ENCODE measurements at places on chromosomes 6 and 20.

DNA sequence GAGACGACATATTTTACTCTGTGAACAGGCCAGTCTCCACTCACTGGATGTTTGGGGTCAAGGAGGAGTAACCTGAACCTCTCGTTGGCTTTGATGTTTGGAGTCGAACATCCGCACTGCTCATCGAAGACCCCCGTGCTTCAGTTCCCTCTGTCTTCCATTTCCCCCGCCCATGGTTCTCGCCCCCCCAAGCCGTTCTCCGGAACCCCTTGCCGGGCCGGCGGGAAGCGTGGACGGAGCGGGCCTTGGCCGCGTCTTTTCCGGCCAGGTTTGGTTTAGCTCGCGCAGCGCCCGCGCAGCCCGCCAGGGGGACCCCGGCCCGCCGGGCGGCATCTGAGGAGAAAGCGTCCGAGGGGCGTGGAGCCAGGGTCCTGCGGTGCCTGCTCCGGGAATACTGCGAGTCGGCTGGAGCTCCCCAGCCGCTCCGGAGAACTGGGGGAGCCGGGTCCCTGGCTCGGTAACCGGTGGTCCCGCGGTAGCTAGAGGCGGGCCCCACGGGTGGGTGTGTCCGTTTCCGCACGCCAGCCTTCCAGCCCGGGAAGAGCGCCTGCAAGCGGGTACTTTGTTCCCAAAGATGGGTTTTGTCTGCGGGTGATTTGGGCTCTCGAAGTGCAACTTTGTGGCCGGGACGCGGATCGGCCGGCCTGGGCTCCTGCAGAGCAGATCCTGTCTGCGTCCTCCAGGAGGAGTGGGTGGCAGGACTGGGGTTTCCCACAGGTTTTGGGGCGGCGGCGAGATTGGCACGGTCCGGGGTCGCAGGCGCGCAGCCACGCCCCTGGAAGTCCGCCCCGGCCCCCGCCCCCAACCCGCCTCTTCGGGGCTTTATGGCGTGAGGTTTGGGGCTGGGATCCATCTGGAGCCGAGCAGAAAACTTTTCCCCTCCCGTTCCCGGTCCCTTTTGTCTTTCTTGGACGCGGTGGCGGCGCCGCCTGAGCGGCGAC lies at the start of gene TMEM200A:
TSS of gene TMEM200A (plus strand) at position 852 of the 941 bp plus-strand sequence. CDS start 74,406 bp downstream, outside the sequence.
- peak; percentile 27 for DNase-seq

- DNase-seq: no peak
These were observed 633 bp downstream of the RPRD1B start for GRCh38 chr20:38034108-38034649.

DNA sequence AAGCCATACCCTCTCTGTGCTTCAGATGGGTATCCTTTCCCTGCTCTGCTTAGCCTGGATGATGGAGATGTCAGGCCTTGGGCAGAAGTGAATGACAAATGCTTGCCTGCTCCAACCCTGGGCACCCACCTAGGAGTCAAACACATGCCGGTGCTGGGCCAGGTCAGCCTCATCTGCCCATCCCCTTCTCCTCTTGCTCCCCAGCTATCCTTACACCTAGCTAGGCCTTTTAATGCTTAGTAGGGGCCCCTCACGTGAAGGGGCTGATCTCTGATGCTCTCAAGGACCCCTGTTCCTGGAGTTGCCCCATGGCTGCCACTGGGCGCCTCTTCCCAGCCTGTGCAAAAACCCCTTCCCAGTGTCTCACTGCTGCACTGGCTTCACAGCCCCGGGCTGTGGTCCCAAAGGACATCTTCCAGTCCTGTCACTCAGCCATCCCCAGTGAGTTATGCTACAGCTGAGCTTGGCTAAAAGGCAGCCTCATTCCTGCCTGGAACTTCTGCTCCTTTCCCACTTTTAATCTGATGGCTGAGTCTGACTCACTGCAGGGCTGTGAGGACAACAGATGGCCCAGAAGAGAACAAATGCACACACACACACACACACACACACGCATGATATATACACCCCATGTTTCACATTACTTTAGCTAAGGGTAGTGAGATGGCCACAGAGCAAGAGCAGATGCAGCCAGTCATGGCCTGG lies 12.8 kb upstream of the SDCBP2 start:
- DNase-seq: no peak

DNA sequence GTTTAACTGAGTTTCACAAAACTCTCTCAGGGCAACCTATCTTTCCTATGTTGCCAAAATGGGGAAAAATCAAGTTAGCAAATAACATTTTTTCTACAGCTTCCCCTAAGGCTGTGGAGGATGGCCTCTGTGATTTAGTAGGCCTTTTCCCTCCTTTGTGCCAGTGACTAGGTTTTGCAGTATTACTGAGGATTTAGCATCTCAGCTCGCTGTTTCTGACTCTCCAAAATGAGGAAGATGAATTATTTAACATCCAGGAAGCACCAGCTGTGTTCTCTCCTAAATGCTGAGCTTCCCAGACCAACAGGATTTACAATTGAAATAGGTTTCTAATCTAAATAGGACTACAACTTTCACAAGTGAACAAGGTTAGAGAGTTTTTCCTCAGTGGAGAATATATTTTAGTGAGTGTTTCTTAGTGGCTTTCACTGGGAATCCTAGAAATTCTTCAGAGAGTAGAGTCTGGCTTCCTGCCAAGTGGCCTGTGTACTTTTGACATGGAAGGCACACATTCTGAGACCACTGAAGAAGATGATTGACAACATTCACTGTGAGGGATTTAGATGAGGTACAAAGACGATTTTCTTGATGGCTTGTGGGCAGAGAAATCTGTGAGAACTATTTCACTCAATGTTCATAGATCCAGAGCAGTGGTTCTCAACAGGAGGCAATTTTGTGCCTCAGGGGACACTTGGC lies 62.4 kb downstream of the PTCHD4 start:
- DNase-seq: peak; percentile 8

GRCh38 chr6:36615018-36615761 lies 21.0 kb downstream of the SRSF3 start:
- peak; percentile 80 for DNase-seq

GRCh38 chr6:12301018-12301417 lies 10.9 kb downstream of the EDN1 start:
- DNase-seq: no peak

GRCh38 chr6:43338243-43338642 lies 29.6 kb upstream of the CRIP3 start:
- no peak for DNase-seq

GRCh38 chr20:23091721-23092383 lies 5.7 kb upstream of the CD93 start:
- no peak for DNase-seq

DNA sequence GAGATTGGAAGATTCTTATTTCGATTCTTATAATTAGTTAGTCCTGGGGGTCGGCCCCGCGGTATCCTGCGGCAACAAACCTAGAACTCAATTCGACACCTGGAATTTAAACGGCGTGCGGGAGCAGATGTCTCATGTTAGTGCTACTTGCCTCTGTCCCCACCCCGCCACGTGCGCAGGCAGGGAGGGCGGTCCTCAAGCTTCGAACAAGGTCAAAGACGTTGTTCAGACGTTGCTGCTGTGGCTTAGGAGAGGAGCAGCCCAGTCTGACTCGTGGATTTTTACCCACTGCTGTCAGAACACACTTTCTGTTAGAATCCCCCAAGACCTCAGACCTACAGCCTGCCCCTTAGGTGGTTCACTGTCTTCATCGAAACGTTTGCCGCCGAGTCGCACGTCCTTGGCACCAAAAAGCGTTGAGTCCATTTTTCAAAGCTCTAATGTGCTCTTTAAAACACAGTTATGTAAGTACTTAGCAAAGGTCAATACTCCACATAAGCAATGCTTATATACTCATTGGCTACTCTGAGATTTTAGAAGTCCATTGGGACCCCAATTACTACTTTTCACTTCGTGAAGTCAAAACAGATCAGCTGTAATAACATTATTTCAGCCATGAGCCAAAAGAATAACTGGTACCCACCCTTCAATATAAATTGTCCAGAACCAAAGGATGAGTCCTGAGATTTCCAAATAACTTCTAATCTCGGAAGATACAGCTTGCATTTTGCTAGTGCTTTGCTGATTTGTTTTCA lies 2.7 kb upstream of the C6orf62 start:
- no peak for DNase-seq

DNA sequence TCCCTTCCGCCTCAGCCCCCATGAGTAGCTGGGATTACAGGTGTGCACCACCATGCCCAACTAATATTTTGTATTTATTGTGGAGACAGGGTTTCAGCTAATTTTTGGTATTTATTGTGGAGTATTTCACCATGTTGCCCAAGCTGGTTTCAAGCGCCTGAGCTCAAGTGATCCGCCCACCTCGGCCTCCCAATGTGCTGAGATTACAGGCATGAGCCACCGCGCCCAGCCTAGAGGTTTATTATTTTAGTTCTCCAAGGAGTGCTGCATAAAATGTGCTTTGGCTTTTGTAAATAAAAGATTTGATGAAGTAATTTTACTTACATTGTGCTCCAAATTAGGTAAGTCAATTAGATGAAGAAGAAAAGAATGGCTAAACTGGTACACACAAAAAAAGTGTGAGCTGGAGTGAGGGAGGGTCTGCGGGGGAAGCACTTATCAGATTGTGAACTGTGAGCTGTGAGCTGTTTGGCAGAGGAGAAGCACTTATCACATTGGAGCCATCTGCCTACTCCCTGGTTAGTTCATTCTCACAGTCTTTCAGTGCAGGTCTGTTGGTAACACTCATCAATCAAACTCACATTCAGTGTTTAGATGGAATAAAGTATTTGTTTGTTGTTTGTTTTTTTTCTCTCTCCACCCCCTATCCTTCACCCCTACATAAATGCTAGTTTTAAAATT lies 398.0 kb downstream of the EPHA7 start:
- no peak for DNase-seq

- DNase-seq: no peak
These were observed 22.9 kb downstream of the CYP39A1 start for GRCh38 chr6:46629691-46630090.

- no peak for DNase-seq
These were observed 19.6 kb downstream of the SCGN start for GRCh38 chr6:25671652-25672051.

DNA sequence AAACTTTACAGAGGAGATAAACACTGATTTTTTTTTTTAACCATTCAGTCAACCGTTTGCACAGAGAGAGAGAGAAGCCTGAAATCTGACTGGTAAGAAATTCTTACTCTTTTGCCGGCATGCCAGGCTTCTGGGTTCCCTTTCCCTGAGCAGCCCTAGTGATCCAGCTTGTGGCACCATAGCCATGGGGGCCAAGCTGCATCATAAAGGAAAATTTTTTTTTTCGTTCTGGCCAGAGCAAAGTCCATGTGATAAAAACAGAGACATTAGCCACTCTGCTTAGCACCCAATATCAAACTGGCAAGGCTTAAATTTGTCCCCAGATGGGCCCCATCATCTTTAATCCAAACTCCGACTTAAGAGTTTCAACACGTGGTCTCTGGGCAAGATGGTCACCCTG lies 44.5 kb downstream of the CEP85L start:
- DNase-seq: no peak

- DNase-seq: no peak
These were observed 268.5 kb upstream of the QKI start for GRCh38 chr6:163146036-163146435.

DNA sequence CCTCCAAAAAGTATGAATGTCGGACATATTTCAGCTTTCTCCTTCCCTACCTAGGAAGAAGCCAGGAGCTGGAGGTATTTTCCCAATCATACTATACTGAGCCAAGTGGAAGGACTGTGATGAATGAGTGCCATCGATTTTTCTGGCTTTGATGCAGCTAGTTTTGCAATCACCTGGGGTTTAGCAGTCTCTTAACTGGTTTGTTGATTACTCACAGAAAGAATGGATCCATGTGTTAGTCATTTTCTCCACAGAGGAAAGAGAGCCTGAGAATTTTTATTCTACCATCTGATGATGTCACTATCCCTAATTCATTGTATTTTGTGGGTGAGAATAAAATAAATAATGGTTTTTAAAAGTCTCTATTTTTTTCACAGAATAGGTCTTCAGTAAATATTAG lies 282.9 kb upstream of the RNF217 start:
- DNase-seq: no peak

- DNase-seq: peak; percentile 75
These were observed 62.2 kb upstream of the DDR1 start for GRCh38 chr6:30821862-30822784.

DNA sequence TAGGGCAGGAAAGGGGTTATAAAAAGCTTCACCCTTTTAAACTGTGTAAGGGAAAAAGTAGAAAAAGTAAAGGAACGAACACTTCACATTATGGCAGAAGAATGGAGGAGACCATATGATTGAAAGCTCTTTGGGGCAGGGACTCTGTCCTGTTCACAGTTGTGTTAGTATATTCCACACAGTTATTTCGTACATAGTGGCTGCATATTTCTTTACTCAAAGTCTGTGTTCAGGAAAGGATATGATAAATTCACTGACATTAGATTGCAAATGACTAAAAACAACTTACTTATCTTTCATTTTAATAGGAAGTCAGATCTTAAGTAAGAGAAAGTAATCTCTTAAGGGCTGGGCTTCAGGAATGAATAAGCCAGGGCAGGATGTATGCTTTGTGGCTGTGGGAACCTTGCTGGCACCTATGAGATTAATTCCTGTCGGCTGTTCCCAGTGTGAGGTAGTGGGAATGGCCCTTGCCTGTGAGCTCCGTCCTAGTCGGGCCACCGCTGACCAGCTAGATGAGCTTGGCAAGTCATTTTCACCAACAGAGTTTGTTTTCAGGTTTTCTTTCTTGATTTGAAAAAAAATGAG lies 11.2 kb downstream of the PPP1R14C start:
- no peak for DNase-seq

- no peak for DNase-seq
These were observed 60.9 kb downstream of the BCAS4 start for GRCh38 chr20:50855498-50856474.

- DNase-seq: no peak
These were observed 554.7 kb upstream of the HS3ST5 start for GRCh38 chr6:114897536-114897935.

DNA sequence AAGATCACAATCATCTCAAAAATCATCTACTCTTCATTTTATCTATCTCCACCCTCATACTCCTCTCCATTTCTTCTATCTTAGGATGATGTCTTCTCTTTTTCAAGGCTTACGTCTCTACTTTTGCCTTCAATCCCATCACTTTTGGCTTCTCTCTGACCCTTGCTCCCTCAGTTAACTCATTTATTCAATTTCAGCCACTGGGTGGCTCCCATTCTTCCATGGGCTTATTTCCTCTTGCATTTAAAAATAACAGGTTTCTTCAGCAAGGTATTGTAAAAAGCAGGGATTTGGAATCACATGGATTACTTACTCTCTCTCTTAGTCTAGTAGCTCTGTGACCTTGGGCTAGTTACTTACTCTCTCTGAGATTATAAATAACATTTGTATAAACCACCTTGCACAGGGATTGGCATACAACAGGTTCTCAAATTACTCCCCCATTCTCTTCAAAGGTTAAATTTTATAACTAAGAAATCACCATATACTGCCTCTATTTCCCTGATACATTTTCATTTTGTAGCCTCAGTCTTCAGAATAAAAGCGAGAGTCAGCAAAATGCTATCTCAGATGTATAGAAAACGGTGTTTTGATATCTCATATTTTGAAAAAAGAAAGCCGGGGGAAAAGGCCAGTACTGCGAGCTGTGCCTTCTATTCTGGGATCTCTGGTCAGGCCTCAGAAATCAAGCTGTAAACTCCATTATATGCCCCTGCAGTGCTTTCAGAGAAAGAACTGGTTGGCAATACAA lies 5.5 kb downstream of the ZSCAN12 start:
- peak; percentile 15 for DNase-seq
